ENCODE measurements at places on chromosomes 2 and 18.

DNA sequence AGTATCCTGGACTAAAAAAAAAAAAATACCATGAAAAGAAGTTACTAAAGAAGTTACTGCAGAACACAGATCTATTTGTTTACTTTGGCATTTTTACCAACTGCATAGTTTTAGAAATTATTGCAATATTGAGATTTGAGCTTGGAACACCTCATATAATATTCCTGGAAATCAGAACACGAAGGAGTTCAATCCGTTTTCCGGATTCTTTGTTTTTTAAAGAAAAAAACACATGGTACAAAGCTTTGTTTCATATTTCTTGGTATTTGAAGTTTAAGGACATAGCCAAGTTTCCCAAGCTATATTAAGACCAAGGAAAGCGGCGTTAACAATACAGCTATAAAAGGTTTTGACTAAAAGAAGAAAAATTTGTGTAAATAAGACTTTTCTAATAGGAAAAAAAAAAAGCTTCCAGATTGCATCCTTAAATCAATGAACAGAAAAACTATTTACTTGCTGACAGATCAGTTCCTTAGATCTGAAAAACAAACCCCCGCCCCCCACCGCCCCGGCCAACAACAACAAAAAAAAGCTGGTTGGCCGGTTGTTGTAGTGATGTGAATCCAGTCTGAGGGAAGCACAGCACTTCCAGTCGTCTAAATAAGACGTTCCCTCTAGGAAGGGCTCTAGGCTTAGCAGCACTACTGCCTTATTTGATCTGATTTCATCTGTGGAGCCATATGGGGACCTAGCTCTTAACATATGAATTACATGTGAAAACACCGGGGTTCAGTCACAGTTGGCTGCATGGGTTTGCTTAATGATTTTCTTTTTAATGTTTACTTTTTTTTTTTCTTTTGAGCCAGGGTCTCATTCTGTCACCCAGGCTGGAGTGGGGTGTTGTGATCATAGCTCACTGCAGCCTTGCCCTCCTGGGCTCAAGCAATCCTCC lies 2.5 kb upstream of the RHOB start:
- peak; percentile 15 for DNase-seq

GRCh38 chr2:55601849-55602248 lies 15.6 kb downstream of the PPP4R3B start:
- DNase-seq = no peak

DNA sequence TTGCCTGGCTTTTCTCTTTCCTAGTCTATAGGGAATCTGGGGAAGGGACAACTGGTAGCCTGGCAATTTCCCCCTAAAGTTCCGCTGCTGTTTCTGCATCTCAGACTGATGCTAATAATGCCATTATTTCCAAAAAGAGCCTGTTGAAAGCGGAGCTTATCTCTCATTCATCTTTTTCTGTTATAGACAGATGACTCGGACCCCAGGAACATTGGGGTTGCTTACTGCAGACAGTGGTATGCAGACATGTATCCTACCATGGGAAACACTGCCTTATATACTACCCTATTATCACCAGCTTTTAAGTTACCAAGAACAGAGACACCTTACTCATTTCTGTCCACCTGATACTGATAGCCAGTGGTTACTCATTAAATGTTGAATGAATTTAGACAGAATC lies 15.3 kb downstream of the ETAA1 start:
- no peak for DNase-seq

- DNase-seq = no peak
Observed at GRCh38 chr18:7567474-7568425, 634 bp downstream of the PTPRM start.
